T47D (cell line): ENCODE measurements at places on chromosomes 5 and 9.

DNA sequence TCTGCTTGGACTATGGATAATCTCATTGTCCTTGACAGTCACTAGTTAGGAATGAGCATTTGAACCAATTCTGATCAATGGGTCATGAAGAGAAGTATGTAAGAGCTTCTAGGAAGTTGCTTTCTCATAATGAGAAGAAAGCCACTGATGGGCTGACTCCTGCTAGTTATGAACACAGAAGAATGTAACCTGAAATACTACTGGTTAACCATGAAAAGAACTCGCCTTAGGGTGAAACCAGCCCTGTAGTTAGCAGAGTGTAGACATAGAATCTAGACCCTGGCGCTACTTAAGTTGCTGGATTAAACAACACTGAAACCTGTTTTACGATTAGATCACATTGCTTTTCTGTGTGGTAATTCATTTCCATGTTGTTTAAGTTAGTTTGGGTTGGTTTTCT, 26.6 kb downstream of the SLF1 start:
- DNase-seq: no peak

- DNase-seq: no peak
These were observed 407.7 kb downstream of the SPOCK1 start for GRCh38 chr5:137091472-137091871.

DNA sequence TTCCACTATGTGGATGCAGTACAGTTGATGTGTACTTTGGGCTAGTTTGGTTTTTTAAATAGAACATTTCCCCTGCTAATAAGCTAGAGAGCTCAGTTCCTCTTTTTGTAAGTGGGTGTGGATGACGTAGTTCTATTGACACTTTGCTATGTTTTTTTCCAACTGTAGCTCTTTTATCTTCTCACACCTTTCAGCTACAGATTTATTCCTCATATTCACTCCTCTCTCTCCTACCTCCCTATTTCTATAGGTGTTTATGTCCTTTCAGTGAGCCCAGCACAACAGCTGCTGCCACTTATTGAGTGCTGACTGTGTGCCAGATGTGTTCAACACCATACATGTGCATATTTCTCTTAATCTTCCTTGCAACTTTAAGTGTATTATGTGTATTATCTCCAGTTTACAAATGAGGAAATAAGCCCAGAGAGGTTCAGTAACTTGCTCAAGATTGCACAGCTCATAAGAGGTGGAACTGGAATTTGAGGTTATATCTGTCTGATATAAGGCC, 215.7 kb downstream of the SEMA6A start:
- DNase-seq: no peak

GRCh38 chr9:114911167-114911821, 19.1 kb downstream of the TNFSF8 start:
- DNase-seq: peak; percentile 82

- DNase-seq: no peak
These were observed 150.1 kb upstream of the MPDZ start for GRCh38 chr9:13429301-13430190.

DNA sequence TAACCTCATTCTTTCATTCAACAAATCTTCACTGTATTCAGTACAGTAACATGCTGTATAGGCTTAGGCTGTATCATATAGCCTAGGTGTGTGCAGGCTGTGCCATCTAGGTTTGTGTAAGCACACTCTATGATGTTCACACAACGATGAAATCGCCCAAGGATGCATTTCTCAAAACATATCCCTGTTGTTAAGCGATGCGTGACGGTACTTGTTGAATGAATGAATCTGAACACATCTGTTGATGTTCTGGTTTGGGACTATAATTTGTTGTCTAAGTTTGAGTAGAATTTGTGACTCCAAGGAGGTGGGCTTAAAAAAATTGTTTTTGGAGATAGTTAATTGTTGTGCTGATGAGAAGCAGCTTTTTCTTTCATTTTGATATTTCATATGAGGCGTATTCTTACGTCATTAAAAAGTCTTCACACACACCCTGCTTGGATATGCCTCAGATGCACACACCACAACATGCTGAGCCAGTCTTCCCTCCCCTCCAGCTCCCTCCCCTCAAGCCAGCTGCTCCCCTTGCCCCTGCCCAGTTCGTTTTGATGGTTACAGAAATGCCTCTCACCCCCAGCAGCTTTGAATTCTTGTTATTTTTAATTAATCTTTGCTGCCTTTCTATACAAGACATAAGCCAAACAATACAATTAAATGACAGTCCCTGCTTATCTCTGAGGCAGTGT, 5.5 kb upstream of the PSAT1 start:
- no peak for DNase-seq

- no peak for DNase-seq
These were observed 34.4 kb downstream of the COL23A1 start for GRCh38 chr5:178555771-178556211.

DNA sequence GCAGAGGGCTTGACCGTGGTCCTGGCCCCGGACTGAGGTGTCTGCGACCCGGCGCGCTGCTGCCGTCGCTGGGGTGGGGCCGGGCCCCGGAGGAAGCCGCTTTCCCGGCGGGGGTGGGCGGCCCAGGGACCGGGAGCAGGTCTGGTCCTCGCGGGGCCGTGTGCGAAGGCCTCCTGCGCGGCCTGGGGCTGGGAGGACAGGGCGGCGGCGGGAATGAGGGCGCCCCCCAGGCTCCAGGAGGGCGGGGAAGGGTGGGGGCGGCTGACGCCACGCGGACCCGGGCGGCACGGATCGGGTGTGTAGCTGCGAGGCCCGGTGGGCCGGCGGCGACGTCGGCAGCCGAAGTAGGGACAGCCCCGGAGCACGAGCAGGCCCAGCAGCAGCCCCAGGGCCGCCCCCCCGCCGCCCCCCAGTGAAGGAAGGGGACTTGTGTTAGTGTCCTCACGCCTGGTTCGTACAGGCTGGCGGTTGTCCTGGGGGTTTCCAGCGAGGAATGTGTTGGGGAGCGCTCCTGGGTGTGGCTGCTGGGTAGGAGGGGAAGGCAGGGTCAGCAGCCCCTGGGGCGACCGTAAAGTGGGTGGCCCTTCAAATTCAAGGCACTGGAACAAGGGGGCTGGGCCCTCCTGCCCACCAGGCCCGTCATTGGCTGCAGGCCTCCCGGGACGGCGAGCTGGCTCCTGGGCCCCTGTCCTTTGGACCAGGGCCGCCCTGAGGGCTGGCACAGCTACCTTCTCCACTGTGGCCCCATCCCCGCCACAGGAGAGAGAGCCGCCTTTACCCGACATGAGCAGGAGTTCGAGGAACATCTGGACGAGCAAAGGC, 597 bp upstream of the TMEM250 start:
- DNase-seq: no peak

DNA sequence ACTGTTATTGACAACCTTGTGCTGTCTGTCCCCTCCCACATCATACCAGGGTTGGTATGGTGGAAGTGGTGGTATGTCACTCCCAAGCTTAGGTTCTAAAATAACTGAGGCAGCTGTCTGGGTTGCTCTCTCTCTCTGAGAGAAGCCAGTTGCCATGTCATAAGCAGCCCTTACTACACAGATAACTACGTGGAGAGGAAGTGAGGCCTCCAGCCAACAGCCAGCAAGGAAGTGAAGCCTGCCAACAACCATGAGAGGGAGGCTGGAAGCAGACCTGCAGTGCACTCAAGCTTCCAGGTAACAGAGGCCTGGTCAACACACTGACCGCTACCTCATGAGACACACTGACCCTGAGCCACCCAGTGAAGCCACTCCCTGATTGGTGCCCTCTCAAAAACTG, 18.6 kb downstream of the CTNNAL1 start:
- DNase-seq: no peak

DNA sequence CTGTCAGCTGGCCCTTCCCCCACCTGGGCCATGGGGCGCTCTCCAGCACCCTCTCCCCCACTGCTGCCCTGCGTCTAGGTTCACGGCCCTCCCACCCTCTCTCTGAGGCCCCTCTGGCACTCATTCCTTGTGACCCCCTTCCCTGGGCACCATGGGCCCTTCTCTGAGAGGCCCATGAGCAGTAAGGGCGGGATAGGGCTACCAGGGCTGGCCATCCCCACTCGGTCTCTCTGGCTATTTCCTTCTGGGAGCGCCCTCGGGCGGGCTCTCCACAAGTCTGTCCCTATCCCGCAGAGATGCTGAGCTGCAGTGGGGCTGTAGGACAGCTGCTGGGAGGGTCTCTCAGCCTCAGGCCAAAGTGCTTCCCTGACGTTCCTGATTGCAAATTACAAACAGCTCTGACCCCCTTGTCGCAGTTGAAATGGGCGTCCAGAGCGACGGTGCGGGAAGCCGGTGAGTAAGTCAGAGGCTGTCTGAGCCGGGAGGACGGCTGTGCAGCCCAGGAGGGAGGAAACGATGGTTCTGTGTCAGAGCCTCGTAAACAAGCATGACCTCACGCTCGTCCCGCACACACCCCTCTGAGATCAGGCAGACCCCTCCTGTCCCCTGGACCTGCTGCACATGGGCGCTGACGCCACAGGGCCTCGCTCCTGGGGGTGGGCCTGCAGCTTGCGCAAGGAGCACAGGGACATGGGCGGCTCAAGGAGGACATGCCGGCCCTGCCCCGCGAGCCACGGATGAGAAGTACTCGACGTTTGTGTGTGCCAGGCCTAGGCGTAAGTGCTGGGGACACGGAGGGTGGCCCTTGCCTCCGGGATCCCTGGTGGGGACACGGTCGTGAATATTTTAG, 36.3 kb upstream of the GFPT2 start:
- no peak for DNase-seq

DNA sequence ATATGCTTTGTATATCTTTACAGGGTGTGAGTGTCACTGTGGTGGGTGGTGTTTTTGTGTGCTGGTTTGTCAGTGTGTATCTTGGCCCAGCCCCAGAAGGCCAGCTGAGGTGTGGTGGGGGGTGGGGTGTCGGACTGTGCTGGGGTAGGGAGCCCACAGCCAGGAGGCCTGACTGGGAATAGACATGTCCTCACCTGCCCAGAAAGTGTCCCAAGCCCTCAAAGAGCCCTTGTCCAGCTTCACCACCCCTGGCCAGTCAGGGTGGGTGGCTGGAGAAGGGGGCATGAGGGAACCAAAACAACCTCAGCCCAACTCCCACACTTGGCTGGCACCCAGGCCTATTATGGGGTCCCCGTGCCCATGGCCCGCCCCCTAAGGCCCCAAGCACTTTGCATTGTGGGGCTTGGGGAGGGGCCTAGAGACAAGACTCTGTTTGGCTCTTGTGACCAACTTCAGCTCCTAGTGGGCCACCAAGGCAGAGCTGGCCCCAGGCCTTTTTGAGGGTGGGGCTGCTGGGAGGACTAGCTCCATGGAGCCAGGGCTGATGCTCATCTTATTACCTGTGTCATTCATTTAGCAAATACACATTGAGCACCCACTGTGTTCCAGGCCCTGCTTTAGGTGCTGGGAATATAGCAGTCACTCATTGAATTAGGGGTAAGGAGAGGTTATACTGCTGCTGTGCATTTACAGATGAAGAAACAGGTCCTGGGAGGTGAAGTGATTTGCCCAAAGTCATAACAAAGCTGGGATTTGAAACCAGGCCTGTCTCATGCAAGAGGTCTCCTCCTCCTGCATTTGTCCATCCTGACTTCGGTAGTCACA, 56.2 kb upstream of the PSD2 start:
- no peak for DNase-seq

GRCh38 chr5:67998709-67999261, 216.8 kb upstream of the PIK3R1 start:
- DNase-seq: no peak

DNA sequence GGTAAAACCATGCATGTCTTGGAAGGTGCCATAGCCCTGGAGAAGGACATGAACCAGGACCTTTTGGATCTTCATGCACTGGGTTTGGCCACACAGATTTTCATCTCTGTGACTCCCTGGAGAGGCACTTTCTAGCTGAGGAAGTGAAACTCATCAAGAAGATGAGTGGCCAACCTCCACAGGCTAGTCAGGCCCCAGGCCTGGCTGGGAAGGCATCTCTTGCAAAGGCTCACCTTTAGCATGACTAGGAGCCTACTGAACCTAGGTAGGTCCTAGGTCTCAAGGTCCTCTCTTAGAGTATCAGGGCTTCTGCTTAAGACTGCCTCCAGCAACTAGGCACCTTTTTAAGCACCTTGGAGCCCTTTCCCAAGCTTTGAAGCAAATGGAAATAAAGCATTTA, 1448.7 kb upstream of the ACO1 start:
- DNase-seq: no peak

DNA sequence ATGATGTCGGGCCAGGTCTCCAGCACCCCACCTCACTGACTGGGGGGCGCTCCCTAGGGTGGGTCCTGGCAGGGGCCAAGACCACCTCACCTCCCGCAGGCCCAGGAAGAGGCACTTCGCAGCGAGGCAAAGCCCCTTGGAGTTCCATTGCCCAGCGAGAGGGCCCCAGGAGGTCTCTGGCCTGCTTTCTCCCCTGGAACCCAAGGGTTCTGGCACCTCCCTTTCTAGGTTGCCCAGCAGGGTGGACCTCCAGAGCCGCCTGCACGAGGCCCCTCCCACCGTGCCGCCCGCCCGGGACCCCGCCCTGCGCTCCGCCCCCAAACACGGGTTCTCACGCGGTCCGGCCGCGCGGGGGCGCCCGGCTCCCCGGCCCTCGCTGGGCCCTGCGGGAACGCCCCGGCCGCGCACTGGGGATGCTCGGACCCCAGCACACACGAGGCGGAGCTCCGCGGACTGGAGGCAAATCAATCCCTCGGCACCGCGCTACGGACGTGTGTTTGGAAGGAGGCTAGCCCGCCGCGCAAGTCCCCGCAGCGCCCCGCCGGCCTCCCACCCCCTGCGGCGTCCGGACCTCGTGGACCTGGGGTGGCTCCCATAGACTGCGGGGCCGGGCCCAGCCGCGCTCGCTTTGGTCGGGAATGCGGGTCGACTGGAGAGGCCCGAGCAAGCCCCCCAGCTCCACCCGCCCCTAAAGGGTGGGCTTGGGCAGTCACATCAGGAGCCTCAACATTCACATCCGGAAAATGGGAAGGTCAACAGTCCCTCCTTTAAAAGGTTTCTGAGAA, 99.5 kb upstream of the LMX1B start:
- peak; percentile 72 for DNase-seq

GRCh38 chr5:150411245-150411979, 1.3 kb downstream of the CD74 start:
- DNase-seq: no peak

DNA sequence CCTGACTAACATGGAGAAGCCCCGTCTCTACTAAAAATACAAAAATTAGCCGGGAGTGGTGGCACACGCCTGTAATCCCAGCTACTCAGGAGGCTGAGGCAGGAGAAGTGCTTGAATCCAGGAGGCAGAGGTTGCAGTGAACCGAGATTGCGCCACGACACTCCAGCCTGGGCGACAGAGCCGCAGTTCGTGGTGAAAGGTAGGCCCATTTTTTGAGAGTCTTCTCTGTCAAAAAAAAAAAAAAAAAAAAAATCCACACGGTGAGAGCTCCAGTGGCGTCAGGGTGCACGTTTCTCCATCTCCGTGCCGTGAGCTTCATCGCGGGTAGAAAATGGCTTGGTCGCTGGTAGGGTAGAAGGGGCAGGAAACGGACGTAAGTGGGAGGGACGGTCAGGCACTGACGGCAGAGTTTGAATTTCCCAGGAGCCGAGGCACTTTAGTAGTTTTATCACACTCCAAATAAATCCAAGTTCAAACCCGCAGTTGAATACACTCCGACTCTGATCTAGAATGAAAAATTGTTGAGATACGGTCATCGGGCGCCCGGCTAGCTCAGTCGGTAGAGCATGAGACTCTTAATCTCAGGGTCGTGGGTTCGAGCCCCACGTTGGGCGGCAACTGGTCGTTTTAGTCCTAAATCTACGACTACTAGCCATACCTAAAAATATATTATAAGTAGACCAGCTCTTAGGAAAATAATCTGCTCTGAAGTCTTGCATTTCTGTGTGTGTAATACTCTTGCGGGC, 2.4 kb upstream of the TRIM7 start:
- no peak for DNase-seq

- no peak for DNase-seq
These were observed 259.1 kb downstream of the SYK start for GRCh38 chr9:91060520-91061343.

- DNase-seq: no peak
These were observed 289.2 kb upstream of the NMUR2 start for GRCh38 chr5:152694231-152694630.

GRCh38 chr5:168443950-168444700, 42.1 kb upstream of the RARS1 start:
- no peak for DNase-seq
